ENCODE measurements at places on chromosomes 13 and 19.

- DNase-seq: no peak
Measured at GRCh38 chr13:112450904-112451240, 74.7 kb downstream of the SPACA7 start.

- DNase-seq: peak; percentile 8
Measured at GRCh38 chr19:10800488-10800887, 35.5 kb downstream of the TMED1 start.

GRCh38 chr13:37446503-37446902 is 152.1 kb downstream of the POSTN start:
- DNase-seq: no peak

- no peak for DNase-seq
Measured at GRCh38 chr13:29654843-29655547, 59.5 kb upstream of the SLC7A1 start.

- DNase-seq: no peak
Measured at GRCh38 chr13:76833441-76833954, 52.7 kb downstream of the KCTD12 start.

GRCh38 chr19:52945652-52946321 is 16.9 kb downstream of the ZNF816 start:
- DNase-seq: no peak

GRCh38 chr13:79459906-79460305 is 21.0 kb upstream of the NDFIP2 start:
- no peak for DNase-seq

DNA sequence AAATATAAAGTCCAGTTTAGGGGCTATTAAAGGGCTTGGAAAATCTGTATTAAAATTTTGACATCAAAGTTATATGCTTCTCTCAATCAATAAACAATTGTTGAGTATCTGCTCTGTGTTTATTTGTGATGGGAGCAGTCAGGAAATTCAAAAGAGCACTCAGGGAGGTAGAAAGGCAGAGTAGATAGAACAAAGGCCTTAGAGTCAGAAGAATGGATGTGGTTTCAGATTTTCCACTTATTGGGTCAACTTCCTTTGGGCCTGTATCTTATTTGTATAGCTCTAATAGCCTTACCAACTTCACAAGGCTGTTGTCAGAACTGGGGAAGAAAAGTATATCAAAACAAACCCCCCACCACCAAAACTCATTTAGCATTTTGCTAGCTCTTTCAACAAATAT is 302.6 kb downstream of the SPRY2 start:
- DNase-seq: no peak

DNA sequence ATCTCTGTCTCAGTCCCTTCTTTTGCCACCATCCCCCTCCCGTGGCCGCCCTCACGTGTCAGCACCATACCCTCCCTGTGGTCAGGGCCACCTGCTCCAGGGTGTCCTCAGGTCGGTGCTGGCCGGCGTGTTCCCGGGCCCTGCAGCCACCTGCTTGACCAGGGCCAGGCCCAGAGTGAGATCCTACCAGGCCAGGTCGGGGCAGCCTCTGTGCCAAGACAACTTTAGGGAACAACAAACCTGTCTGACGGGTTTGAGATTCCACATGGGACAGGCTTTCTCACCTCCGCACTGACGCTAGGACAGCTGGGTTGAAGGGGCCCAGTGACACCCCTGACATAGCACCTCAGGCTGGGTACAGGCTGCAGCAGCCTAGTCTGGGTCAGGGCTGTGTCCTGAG is 7.5 kb upstream of the SBNO2 start:
- DNase-seq: no peak

DNA sequence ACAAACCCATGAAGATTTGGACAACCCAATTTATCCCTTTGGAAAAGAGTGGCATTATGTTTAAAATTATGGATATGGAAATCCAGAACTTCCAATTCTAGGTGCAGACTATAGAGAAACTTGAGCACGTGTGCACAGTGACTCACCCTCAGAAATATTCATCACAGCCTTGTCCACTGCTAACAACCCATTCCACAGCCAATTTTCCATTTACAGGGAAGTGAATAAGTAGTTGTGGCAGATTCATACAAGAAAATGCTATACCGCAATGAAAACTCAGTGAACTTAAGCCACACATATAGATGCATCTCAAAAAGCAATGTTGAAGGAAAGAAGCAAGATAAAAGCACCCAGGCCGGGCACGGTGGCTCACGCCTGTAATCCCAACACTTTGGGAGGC is 133.3 kb downstream of the USP12 start:
- no peak for DNase-seq

- DNase-seq: no peak
Measured at GRCh38 chr13:98960606-98961502, 17.0 kb downstream of the DOCK9 start.

DNA sequence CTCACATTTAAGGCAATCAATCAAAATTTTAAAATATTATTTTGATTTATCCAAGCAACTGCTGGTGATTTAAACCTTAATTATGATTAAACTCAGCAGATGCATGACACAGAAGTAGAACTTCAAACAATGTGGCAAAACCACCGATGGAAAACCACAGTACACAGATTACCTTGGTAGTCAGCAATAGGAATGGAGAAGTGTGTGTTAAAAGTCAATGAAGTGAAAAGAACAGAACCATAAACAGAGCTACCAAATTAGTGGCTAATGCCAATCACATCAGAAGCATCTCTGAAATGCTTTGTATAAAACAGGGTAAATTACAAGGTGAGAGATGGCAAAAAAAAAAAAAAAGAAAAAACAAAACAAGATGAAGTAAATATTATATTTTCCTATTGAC is 31.2 kb downstream of the KATNAL1 start:
- no peak for DNase-seq
